ENCODE measurements at places on chromosomes 11 and 22.

DNA sequence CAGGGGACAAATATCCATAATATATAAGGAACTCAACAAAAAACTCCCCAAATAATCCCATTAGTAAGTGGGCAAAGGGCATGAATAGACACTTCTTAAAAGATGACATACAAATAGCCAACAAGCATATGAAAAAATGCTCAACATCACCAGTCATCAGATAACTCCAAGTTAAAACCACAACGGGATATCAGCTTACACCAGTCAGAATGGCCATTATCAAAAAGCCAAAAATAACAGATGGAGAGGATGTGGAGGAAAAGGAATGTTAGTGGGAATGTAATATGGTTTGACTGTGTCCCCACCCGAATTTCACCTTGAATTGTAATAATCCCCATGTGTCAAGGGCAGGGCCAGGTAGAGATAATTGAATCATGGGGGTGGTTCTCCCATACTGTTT lies 350.1 kb downstream of the GUCY1A2 start:
- DNase-seq: no peak

- DNase-seq: no peak
These were observed 95.8 kb upstream of the ALKBH3 start for GRCh38 chr11:43784866-43785265.

DNA sequence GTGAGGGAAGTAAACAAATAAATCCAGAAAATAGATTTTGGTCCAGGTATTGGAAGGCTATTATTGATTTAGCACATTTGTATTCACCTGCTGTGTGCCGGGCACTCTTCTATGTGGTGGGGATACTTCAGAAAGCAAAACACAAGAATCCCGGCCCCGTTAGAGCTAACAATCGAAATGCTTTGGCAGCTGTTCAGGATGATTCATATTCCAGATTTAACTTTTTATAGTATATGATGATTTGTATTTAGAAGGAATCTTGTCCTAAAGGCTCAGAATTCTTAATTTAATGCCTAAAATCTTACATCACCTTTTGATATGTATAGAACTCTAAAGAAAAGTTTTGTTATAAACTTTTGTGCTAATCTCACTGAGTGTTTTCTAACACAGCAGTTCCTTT lies 28.0 kb downstream of the ZC3H12C start:
- no peak for DNase-seq

GRCh38 chr22:46050451-46050845 lies 73.5 kb upstream of the WNT7B start:
- DNase-seq: no peak

DNA sequence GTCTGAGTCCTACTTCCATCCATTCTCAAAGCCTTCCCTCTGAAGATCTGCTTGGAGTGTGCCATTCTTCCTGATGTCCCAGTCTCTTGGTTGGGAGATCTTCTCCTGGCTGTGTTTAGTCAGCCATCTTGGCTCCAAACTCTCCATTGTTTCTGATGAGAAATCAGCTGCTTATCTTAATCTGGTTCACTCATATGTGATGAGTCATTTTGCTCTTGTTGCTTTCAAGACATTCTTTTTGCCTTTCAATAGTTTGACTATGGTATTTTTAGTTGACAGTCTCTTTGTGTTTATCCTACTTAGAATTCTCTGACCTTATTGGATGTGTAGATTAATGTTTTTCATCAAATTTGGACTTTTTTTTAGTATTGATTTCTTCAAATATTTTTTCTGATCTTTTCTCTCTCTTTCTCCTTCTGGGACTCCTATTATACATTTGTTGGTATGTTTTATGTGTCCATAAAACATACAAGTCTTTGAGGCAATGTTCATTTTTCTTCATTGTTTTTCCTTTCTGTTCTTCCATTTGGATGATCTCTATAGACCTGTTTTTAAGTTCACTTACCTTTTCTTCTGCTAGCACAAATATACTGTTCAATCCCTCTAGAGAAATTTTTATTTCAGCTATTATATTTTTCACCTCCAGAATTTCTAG lies 77.2 kb upstream of the CLPB start:
- DNase-seq: no peak

- DNase-seq: no peak
These were observed 81.3 kb upstream of the CADM1 start for GRCh38 chr11:115585361-115586024.

- DNase-seq: no peak
These were observed 110.2 kb downstream of the ST3GAL4 start for GRCh38 chr11:126465573-126466188.

DNA sequence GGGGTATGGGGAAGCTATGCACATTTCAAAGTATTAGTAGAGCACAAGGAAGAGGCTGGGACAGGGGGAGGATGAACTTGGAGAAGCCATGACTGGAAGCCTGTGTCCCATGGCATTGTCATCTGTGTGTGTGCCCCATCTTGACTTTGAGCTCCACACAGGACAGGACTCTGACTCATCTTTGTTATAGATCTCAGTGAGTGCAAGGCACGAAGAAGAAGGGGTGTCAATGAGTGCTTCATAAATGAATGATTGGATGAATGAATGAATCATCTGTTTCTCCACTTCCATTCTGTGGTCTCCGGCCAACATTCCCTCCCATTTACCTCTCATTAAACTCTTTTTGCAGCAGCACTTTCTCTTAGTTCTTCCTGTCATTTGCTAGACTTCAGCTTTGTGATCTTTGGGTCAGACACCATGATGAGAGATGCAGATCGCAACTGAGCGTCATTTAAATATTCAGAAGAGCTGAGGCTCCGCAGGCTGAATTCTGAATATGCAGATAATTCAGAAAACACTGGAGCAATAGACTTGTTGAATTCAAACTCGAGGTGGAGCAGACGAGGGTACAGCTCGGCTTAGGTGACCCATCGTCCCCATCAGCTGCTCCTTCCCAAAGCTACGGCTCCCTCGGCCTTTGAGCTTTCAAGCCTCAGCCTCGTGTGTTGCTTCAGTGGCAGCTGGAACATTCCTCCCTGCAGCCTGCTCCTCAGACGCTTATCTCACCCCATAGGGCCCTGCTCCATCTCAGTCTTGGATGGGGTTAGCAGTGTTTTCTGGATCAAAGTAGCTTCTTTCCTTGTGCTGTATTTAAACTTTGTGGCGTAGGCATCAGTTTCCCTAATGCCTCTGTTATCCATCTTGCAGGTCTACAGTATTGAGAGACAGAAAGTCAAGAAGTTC lies 30.8 kb downstream of the APOL3 start:
- DNase-seq: no peak

DNA sequence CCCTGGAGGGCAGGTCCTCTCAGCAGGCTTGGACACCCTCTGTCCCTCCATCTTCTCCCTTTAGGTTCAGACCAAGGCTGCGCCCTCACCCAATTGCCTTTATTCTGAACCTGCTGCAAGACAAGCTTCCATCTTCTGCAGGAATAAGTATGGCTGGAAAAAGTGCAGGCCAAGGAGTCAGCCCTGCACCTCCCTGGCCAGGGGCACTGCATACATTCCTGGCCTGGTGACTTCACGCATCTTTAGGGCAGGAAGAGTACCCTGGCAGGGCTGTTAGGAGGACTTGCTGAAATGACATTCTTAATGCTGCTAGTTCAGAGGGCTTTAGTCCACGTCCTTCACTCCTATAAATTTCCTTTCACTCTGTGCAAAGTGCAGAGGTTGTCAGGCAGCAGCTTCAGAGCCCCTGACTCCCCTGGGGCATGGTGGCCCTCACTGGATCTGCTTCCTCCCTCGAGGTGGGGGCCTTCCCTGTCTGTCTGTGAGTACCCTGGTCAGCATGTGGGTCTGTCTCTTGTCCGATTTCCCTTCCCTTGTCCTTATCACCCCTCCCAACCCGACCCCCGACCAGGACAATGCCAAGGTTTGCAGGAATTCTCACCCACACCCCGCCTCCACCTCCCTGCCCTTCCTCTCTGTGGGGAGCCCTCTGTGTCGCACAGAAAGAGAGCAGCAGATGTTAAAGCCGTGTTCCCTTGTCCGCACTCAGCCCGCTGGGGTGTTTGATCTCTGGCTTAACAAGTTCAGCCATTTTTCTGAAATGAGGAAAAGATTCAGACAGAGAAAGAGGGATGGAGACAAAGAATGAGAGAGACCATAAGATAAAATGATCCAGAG lies 124.5 kb upstream of the SYT13 start:
- no peak for DNase-seq

GRCh38 chr22:27633296-27633871 lies 168.2 kb downstream of the MN1 start:
- no peak for DNase-seq

- DNase-seq: peak; percentile 79
These were observed 21.1 kb upstream of the UPK3A start for GRCh38 chr22:45263463-45264269.

- DNase-seq: peak; percentile 76
These were observed 61.7 kb upstream of the CHRNA10 start for GRCh38 chr11:3732671-3733436.

- no peak for DNase-seq
These were observed 151.1 kb downstream of the METTL15 start for GRCh38 chr11:28259177-28259843.

DNA sequence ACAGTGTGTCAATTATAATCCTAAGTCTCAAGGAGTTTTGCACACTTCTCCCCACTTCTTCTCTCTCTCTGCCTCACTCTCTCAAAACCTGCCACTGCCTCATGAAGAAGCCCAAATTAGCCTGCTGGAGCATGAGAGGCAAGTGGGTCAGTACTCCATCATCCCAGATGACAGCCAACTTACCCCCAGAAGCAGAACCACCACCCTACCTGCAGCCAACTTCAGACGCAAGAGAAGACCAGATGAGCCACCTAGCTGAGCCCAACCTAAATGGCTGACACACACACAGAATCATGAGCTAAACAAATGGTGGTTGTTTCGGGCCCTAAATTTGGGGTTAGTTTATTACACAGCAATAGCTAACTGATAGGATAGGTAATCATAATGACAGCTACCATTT lies 61.2 kb downstream of the CD82 start:
- DNase-seq: no peak

GRCh38 chr11:16935518-16936302 lies 78.5 kb downstream of the PLEKHA7 start:
- DNase-seq: peak; percentile 24

- DNase-seq: no peak
These were observed 50.4 kb upstream of the C11orf87 start for GRCh38 chr11:109371444-109372176.

All from suppressor macrophage treated with lipopolysaccharide for 4 hours (primary cell).